ENCODE measurements at places on chromosomes 1 and 21.

DNA sequence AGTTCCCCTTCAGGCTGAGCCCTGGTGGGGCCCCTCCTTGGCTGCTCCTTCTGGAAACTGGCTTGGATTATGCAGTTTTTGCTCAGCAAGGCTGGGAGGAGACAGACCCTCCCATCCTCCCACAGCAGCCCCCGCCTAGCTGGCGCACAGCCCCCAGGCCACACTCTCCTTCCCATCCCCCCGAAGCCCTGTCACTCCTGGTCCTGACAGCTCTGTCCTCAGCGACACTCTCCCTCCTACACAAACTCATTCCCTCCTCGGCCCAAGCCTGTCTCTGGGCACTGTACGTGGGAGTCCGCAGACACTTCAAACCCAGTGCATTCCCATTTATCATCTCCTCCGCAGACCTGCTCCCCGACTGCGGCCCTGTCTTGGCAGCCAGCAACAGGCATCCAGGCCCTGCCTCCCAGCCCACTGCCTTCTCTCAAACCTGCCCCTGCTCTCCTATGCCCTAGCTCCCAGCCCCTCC, 25.0 kb upstream of the EPHB2 start:
- DNase-seq = no peak

- DNase-seq = no peak
These were observed 150.1 kb downstream of the HIVEP3 start for GRCh38 chr1:41768583-41768982.

DNA sequence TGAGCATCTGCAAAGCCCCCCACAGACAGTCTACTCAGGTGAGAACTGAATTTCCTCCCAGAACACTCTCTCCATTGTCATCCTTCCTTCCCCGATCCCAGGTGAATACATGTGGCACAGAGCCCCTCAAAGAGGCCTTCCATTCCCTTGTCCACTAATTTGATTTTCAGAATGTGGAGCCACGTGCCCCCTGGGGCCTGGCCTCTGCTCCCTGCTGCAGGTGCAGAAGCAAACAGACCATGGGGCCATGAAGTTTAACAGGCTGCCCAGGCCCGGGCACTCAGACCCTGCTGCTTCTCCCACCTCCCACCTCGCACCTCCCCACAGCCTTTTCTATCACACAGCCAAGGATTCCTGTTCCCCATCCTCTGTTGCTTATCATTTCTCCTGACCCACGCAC, 243.8 kb upstream of the RAB4A start:
- DNase-seq = no peak

- DNase-seq = no peak
These were observed 34.9 kb downstream of the EPHA2 start for GRCh38 chr1:16120940-16121410.

GRCh38 chr1:246779561-246780175, 55.5 kb downstream of the SCCPDH start:
- DNase-seq = no peak

- DNase-seq = no peak
These were observed 60.1 kb downstream of the COL18A1 start for GRCh38 chr21:45465105-45465504.
